Myometrial cell (primary cell): ENCODE measurements at places on chromosomes 1 and 21. TPM values are rescaled to one million over a fixed set of nuclear protein-coding genes. Genes with fewer than 3 reads are reported as not detected.

ETS2 gene
- 33.5 and 34.0 TPM in 2 replicates for total RNA-seq

SHISAL2A gene
- not detected in 2 replicates for total RNA-seq

PPIE gene
- 53.0 and 67.5 TPM in 2 replicates for total RNA-seq

LAX1 gene
- total RNA-seq = not detected in 2 replicates

C1orf141 gene
- total RNA-seq = not detected in 2 replicates

KCND3 gene
- not detected in 2 replicates for total RNA-seq
